ENCODE measurements at places on chromosomes 16 and 17. TPM values are rescaled to one million over a fixed set of nuclear protein-coding genes. Genes with fewer than 3 reads are reported as not detected.
A peak's percentile ranks its signal among the peaks of the same experiment; 100 is the strongest.

The SPNS3 gene
- 1.6 TPM for total RNA-seq

DNA sequence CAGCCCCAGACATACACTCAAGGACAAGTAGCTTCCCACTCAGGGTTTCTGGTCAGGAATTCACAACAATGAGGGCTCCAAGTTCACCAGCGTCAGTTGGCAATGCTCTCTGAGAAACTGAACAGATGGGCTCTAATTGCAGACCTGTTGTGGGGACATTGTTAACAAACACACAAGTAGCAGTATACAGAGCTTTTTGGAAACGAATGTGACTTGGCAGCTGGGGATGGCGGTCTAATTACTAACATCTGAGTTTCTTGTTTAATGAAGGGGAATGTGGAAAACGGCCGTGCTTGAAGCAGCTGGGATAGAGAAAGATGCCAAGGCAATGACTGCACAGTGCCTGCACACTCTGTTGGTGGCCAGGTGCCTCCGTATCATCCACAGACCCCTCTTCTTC, 316.1 kb upstream of the IRX3 start:
- no peak for DNase-seq

The RTN4RL1 gene
- total RNA-seq, result 0.65 TPM

GRCh38 chr17:67369676-67370075, 3.3 kb upstream of the PSMD12 start:
- DNase-seq, result no peak

The RGS11 gene
- 2.6 TPM for total RNA-seq

GRCh38 chr17:67974598-67975066, 21.6 kb downstream of the C17orf58 start:
- no peak for DNase-seq

- peak; percentile 38 for DNase-seq
Measured at GRCh38 chr16:4081521-4082021, 34.7 kb downstream of the ADCY9 start.

- no peak for DNase-seq
Measured at GRCh38 chr16:27436921-27437650, 35.1 kb downstream of the IL21R start.

GRCh38 chr16:5033256-5034166, at the start of gene NAGPA:
Gene NAGPA (minus strand): TSS chr16:5033935. CDS start chr16:5033914, 21 bp downstream.
- DNase-seq, result peak; percentile 87

DNA sequence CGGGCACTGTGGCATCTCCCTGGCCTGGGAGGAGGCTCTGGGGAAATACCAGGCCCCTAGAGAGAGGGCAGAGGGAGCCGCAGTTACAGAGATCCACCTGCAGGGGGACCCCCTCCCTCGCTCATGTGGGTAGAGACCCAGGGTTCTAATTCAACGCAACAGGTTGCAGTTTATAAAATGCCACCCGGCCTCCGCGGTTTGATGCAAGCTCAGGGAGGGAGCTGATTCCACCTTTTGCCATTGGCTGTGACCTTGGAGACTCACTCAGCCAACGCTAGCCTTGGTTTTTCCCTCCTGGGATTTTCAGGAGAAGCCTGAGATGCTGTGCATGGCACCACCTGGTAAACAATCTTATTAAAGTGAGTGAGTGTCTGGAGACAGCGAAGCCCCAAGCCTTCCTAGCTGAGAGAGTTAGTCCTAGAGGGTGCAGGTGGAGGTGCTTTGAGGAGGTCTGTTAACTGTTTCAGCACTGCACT, 12.1 kb downstream of the TTLL6 start:
- DNase-seq, result peak; percentile 49

GRCh38 chr17:9837551-9838471, 12.1 kb downstream of the GLP2R start:
- DNase-seq, result peak; percentile 31

- no peak for DNase-seq
Measured at GRCh38 chr17:27530764-27531391, 74.6 kb downstream of the KSR1 start.

DNA sequence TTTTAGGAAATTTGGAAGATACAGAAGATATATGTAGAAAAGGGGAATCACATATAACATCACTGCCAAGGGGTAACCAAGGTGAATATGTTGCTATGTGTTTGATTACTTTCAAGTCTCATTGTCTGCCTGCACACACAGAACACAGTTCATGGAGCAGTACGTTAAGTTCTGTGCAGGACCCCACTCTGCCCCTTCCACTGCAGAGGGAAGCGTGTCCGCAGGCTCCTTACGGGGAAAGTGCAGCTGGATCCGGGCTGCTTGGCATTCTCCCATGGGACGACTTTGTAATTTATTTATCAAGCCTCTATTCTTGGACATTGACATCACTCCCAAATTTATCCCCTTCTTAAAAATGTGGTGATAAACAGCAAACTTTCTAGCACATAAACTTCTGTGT, 226.8 kb downstream of the FOXL1 start:
- DNase-seq, result no peak

GRCh38 chr17:20256144-20256543, 211.2 kb downstream of the LGALS9B start:
- DNase-seq, result no peak

GRCh38 chr16:27434141-27435051, 32.4 kb downstream of the IL21R start:
- DNase-seq, result no peak

GRCh38 chr17:6170349-6170748, 100.2 kb downstream of the WSCD1 start:
- DNase-seq, result no peak

- DNase-seq, result no peak
Measured at GRCh38 chr16:23141959-23142740, 7.1 kb downstream of the USP31 start.

GRCh38 chr16:47036201-47036600, 62.7 kb upstream of the DNAJA2 start:
- DNase-seq, result no peak

The EFCAB5 gene
- total RNA-seq, result 0.61 TPM

DNA sequence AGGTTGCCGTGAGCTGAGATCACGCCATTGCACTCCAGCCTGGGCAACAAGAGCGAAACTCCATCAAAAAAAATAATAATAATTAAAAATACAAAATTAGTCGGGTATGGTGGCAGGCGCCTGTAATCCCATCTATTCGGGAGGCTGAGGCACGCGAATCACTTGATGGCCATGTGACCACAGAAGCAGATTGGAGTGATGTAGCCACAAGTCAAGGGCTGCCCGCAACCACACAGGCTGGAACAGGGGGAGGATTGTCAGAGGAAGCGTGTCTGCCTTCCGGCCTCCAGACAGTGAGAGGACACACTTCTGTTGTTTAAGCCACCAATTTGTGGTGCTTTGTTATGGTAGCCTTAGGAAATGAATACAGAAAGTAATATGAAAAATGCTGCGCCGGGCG, 11.8 kb upstream of the NAGS start:
- DNase-seq, result no peak

DNA sequence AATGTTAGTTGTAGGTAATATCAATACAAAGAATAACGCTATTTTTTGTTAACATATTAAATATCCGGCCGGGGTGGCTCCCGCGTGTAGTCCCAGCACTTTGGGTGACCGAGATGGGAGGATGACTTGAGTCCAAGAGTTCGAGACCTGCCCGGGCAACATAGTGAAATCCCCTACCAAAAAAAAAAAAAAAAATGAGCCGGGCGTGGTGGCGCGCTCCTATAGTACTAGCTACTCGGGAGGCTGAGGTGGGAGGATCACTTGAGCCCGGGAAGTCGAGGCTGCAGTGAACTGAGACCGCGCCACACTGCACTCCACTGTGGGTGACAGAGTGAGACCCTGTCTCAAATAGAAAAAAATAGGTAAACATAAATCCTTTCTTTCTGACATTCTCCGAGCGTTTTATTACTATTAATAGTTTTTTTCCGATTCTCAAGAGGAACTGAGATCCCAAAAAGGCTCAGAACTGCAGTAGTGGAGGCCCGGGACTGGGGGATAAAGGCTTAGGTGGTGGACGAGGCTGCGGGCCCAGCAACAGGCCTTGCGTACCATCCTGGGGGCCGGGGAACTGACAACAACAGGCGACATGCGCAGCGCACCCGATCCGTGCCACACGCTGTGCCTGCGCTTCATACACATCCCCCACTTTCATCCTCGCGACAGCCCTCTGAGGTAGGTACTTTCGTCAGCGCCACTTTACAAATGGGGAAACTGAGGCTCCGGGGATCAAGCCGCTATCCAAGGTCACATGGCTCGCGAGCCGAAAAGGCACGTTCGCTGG, 919 bp downstream of the N4BP1 start:
- peak; percentile 50 for DNase-seq

GRCh38 chr17:48522031-48522653, 8.7 kb downstream of the HOXB1 start:
- DNase-seq, result peak; percentile 87

GRCh38 chr16:54402873-54403272, 116.3 kb upstream of the IRX3 start:
- no peak for DNase-seq

The TMEM220 gene
- 2.8 TPM for total RNA-seq

DNA sequence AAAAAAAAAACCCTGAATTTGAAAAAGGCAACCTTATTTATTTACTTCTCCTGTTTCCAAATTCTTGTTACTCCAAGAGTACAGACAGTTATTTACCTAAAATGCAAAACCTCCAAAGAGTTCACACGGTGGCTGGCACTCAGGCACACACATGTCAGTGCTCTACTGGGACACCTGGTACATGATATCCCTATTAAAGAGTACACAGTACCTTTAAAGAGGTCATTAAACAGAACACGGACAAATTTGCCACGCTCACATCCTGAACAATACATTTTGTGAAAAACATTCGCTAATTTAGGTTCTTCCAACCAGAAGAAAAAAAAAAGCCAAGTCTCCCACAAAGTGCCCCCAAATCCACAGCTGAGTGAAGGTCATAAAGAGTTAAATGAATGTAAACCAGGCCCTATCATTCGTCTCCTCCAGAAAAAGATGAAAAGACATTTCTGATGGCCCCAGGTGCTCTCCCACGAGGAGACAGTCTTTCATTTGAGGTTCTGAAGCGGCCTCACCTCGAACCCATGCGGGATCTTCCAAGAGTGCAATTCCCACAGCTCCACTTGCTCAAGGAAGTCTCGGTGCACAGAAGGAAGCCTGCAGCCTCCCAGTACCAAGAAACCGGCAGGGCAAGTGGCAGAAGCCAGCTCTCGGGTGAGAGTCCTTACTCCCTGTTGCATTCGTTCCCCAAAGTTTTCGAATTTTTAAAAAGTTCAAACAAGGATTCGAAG, 993 bp downstream of the ERN1 start:
- DNase-seq, result peak; percentile 51
